ENCODE measurements at places on chromosomes 1 and 21. TPM values are rescaled to one million over a fixed set of nuclear protein-coding genes. Genes with fewer than 3 reads are reported as not detected.

DNA sequence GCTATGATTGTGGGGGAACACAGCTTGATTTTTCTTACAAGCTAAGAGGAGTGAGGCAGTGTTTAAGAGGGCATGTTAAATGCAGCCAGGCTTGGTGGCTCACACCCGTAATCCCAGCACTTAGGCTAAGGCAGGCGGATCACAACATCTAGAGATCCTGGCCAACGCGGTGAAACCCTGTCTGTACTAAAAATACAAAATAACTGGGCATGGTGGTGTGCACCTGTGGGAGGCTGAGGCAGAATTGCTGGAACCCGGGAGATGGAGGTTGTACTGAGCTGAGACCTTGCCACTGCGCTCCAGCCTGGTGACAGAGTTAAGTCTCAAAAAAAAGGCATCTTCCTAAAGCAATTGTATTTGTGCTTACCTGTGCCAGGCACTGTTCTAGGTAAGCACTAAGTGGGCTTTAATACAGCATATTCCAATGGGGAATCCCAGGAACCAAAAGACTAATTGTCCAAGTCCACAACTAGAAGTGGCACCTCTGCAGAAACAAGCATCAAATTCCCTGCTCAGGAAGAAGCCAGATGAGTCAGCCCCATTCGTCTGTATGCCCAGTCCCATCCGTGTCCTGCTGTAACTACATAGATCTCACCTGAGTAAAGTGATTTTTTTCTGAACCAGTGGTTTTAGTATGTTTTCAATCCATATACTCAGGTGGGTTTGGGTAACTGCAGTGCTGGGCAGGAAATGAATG, 4.6 kb downstream of the RCC1 start:
- H3K4me1 ChIP-seq = 0 out of 2 replicates have a peak, but pooled peaks cover 2% of the 10 kb centered on the region
- no peaks in the 10 kb centered on the region for H3K27me3 ChIP-seq
- peak; percentile 71 for DNase-seq

GRCh38 chr1:28578696-28579218, 13.3 kb upstream of the RAB42 start:
- peaks cover 18% of the 10 kb centered on the region for H3K4me1 ChIP-seq
- peak overlapping the region; percentile 81 for H3K4me3 ChIP-seq
- no peaks in the 10 kb centered on the region for H3K27me3 ChIP-seq
- peak overlapping the region; percentile 77 for H3K27ac ChIP-seq

DNA sequence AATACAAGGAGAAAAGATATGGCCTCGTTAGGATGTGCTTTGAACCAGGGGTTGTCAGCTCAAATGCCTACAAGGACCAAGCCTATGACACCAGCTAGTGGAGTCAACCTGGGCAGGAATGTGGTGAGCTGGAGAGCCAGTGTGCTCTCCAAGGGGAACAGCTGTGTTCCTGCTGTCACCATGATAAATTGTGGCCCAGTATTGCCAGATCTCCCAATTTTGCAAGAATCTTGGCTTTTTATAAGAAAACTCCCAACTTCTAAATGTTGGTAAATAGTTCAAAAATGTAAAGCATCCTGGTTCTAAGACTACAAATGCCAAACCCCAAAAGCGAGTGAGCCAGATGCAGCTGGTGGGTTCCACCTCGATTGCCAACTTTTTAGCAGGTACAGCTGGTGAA, 391.1 kb downstream of the PLPP3 start:
- H3K27me3 ChIP-seq = no peaks in the 10 kb centered on the region
- H3K4me3 ChIP-seq = no peak overlapping the region
- H3K36me3 ChIP-seq = no peaks in the 10 kb centered on the region
- H3K4me1 ChIP-seq = no peaks in the 10 kb centered on the region

- H3K27me3 ChIP-seq = no peaks in the 10 kb centered on the region
- H3K27ac ChIP-seq = no peak overlapping the region
- H3K4me3 ChIP-seq = no peak overlapping the region
- DNase-seq = peak; percentile 42
- H3K4me1 ChIP-seq = no peaks in the 10 kb centered on the region
Measured at GRCh38 chr1:210448297-210448892, 119.7 kb downstream of the HHAT start.

GRCh38 chr1:103561643-103562395, 9.6 kb upstream of the AMY2B start:
- H3K4me1 ChIP-seq = no peaks in the 10 kb centered on the region
- no peak for DNase-seq
- H3K4me3 ChIP-seq = no peak overlapping the region
- no peaks in the 10 kb centered on the region for H3K27me3 ChIP-seq
- H3K27ac ChIP-seq = no peak overlapping the region

DNA sequence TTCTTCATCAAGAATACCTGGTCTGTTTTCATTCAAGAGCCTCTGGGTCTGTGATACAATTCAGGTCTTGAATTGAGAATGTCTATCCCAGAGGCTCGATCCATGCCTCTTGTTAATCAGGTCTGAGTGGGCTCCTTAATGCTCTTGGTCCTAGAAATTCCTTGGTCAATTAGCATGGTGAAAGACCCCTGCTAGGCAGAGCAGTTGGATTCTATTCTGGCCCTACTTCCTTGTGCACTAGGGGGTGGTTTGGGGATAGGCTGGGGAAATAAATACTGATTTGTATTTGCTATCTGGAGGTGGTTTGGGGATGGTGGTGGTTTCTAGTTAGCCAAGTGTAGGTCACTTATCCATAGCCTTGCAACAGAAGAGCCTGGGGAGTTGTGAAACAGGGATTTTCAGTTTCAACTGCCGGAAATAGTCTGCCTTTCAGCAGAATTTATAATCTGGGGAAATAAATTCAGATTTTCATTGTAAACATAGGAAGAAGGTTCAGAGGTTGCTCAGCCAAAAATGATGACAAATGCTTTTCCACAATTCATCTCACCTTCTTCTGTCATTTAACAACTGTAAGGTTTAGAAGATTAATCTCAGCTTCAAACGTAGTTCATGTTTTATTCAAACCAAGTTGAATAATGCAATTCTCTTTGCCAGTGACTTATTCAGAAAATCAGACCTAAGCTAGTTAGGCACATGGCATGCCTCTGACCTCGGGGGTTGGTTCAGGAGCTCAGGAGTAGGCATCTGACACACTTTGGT, 22.2 kb upstream of the SCAF4 start:
- no peaks in the 10 kb centered on the region for H3K36me3 ChIP-seq
- no peaks in the 10 kb centered on the region for H3K4me1 ChIP-seq
- no peak for DNase-seq
- H3K4me3 ChIP-seq = no peak overlapping the region
- H3K27ac ChIP-seq = no peak overlapping the region

GRCh38 chr1:23699280-23700179, 7.9 kb downstream of the RPL11 start:
- H3K27ac ChIP-seq = no peak overlapping the region
- peaks cover 11% of the 10 kb centered on the region for H3K4me1 ChIP-seq
- H3K27me3 ChIP-seq = no peaks in the 10 kb centered on the region
- DNase-seq = no peak
- peaks cover 96% of the 10 kb centered on the region for H3K36me3 ChIP-seq
- H3K4me3 ChIP-seq = no peak overlapping the region

DNA sequence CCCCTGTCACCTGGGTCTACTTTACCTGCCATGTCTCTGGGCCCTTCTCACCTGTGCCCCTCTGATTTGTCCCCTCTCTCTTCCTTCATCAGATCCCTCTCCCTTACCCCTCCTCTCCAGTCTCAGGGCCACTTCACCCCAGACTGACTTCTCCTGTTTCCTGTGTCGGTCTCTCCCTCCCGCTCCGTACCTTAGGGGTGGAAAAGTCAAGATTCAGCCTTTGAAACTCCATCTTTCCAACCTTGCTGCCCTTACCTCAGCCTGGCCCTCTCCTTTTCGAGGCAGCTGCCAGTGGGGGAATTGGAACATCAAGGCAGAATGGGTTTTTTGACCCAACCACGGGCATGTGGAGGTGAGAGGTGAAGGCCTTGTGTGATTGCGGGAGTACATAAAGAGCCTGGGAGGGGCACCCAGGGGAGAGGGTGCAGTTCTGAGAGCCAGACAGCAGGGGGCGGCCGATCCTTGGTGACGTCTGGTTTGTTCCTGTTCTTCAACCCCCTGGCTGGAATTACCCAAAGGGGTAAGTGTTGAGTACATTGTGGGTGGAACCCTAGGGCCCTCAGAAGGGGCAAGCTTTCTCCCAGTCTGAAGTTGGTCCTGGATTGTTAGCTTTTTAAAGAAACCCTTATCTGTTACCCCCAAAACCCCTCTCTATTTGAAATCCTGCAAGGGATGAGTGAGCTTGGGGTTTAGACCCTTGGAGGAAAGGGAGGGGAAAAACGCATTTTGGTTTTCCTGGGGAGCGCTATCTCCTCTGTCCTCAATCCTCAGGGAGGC, 12.3 kb upstream of the DMBX1 start:
- H3K27me3 ChIP-seq = no peaks in the 10 kb centered on the region
- DNase-seq = peak; percentile 93
- H3K4me1 ChIP-seq = peaks cover 27% of the 10 kb centered on the region
- no peaks in the 10 kb centered on the region for H3K36me3 ChIP-seq
- H3K27ac ChIP-seq = no peak overlapping the region

- DNase-seq = no peak
- no peak overlapping the region for H3K27ac ChIP-seq
- H3K4me3 ChIP-seq = no peak overlapping the region
Measured at GRCh38 chr1:185406691-185407009, 89.6 kb upstream of the IVNS1ABP start.

DNA sequence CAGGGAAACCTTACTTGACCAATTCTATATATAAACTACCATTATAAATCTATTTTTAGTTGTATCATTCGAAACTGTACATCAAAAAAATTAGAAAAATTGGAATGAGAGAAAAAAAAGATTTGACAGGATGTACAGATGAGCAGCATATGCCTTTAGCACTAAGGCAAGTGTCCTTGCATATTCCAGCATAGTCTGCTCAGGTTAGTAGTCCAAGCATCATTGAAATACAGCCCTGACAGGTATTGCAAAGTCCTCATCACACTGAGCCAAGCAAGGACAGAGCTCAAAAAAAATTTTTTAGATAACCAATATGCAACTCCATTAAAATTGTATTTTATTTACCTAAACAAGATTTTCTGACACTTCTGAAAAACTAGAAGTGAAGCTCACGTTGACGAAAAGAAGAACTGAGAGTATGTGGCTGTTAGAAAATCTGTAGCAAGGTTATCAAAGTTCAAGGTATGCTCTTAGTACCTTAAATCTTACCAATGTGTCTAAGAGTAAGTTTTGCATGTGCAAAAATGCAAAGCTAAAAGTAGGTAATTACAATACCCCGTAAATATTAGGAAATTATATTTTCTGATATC, 465.6 kb upstream of the ADGRL4 start:
- no peak overlapping the region for H3K4me3 ChIP-seq
- H3K27ac ChIP-seq = no peak overlapping the region
- H3K4me1 ChIP-seq = no peaks in the 10 kb centered on the region
- H3K36me3 ChIP-seq = no peaks in the 10 kb centered on the region

- peaks cover 11% of the 10 kb centered on the region for H3K4me1 ChIP-seq
- H3K27me3 ChIP-seq = no peaks in the 10 kb centered on the region
- DNase-seq = no peak
Measured at GRCh38 chr1:95230768-95231191, 3.2 kb upstream of the RWDD3 start.

The ITLN2 gene
- total RNA-seq = not detected

The RGS13 gene
- total RNA-seq = not detected

The TEDDM1 gene
- total RNA-seq = not detected

The DMRTA2 gene
- not detected for total RNA-seq

The RSPO1 gene
- not detected for total RNA-seq

The TNFRSF4 gene
- 0.47 TPM for total RNA-seq

Measured in K562 (cell line).